ENCODE measurements at places on chromosomes 2 and 18.

DNA sequence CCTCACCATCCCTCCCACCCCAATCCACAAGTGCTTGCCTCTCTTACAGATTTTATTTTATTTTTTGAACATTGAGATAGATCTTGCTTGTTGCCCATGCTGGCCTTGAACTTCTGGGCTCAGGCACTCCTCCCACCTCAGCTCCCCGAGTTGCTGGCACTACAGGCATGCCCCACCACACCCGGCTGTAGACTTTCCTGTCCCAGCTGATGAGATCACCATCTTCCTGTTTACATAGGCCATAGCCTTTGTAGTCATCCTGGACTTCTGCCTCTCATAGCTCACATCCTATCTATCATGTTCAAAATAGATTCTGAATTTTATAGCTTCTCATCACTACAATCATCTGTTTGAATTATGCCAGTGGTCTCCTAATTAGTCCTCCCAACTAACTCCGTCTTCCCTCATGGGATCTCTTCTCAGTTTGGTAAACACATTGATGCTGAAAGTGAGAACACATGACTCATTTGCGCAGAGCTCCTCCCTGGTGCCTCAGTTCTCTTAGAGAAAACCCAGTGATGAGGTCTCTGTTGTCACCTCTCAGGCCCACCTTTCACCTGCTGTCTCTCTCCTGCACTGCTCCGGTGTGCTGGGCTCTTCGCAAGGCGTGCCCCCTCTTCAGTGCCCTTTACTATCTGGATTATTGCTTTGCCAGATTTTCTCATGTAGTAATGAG is 243.0 kb downstream of the ZNF407 start:
- no peak for DNase-seq

GRCh38 chr2:206442833-206443734 is at the start of gene ADAM23:
Gene ADAM23 (plus strand): TSS chr2:206443532. CDS start chr2:206443867, 335 bp downstream.
- DNase-seq, result peak; percentile 39

GRCh38 chr2:84231478-84231877 is 227.6 kb downstream of the SUCLG1 start:
- no peak for DNase-seq

DNA sequence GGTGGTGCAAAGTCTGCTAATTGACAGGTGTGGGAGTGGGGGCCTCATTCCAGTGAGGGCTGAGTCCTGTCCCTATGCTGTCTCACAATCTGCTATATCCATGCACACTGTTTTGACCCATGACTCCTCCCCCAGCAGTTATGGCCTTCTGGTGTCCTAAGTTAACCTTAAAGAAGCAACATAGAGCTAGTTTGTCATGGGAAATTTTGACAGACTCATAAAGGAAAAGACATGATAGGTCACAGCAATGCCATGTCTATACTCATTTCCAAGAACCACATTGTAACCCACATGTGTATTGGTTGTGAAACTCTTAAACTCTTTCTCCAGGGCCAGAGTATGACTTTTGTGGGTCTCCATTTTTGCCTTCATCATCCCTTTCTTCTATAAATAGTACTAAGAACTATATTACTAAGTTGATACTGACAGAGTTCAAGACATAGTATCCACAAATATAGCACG is 78.2 kb upstream of the SLC1A4 start:
- no peak for DNase-seq

GRCh38 chr2:64054161-64054915 is 35.1 kb upstream of the VPS54 start:
- DNase-seq, result no peak

DNA sequence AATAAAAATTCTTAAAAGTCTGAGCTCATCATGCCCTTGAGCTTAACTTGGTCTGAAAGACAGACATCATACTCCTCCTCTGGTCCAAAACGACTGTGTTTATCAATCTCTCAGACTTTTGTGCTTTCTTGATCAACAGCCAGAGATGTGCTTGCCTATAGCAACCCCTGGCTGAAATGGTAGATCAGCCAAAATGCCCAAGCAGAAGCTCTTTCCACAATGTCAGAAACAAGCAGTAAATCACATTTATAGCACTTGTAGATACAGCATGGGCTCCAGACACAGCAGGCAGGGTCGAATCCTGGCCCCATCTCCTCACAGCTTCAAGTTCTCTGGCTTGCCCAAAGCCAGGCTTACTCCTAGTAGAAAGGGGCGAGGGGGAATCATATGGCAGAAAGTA is 110.4 kb upstream of the FOSL2 start:
- DNase-seq, result no peak

GRCh38 chr2:99571533-99571932 is 81.7 kb upstream of the REV1 start:
- no peak for DNase-seq

GRCh38 chr2:222305516-222306392 is 7.0 kb upstream of the PAX3 start:
- DNase-seq, result no peak

GRCh38 chr18:50171406-50171805 is 23.5 kb downstream of the MYO5B start:
- DNase-seq, result no peak

GRCh38 chr18:45793264-45793965 is 32.1 kb upstream of the SIGLEC15 start:
- no peak for DNase-seq

DNA sequence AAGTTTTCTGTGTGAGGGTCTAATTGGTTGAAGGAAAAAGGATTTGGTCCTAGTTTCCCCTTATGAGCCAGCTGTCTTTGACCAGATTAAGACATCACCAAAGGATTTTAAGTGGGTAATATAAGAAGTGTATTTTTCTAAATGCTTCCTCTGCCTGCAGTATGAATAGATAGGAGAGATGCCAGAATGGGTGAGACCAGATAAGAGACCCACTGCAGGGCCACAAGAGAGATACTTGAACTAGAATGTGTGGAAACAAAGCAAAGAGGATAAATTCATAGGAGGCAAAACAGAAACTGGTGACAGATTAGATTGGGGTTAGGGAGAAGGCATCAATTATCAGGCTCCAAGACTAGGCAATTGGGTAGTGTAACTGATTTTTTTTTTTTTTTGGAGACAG is 1.1 kb upstream of the HDHD2 start:
- no peak for DNase-seq

- DNase-seq, result peak; percentile 22
Observed at GRCh38 chr2:64750001-64750816, 96.5 kb upstream of the SERTAD2 start.

DNA sequence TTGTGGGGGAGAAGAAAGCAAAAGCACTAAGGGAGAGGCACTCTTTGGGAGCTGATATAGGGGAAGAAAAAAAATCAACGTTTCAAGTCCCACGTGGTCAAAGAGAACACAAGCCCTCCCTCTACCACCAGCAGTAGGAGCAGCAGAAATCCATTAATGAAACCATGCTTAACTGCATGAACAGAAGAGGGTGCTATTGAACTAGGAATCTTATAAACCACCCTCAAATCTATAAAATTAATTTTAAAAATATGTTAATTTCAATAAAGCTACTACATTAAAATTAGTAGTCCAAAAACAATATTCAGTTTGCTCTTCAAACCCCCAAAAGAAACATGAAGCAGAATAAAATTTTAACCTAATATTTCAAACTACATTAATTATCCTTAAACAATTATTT is 147.8 kb downstream of the TMEM18 start:
- no peak for DNase-seq

DNA sequence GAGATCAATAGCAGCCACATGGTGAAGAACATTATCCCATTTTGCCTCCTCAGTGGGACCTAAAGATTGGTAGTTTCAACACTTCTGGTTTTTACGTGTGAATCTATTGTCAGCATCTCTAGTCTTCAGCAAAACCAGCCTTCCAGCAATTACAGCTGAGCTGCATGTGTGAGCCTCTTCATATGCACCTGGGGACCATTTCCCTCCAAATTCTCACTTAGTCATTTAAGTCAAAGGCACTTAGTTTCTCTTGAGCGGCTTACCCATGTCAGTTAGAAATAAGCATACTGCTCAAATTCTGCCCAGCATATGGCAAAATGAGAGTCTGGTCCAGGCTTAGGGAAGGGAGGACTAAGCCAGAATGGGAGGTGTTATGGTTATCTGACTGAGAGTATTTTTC is 99.7 kb upstream of the NXPH2 start:
- DNase-seq, result no peak

DNA sequence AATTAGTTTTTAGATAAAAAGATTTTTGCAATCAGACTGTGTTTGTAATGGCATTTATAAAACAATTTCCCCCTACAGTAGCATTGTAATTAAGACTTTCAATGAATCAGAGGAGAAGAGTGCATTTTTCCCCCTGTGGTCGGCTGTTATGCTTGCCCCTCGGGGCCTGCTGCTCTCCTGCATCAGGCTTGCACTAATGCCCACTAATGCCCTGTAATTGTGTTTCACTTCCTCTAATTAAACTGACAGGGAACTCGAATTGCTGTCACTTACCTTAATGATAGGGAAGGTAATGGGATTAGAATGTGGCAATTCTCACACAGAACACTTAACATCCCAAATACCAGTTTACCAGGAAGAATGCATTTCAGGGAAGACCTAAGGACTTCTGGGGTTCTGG is 61.2 kb upstream of the LRRTM1 start:
- DNase-seq, result no peak

DNA sequence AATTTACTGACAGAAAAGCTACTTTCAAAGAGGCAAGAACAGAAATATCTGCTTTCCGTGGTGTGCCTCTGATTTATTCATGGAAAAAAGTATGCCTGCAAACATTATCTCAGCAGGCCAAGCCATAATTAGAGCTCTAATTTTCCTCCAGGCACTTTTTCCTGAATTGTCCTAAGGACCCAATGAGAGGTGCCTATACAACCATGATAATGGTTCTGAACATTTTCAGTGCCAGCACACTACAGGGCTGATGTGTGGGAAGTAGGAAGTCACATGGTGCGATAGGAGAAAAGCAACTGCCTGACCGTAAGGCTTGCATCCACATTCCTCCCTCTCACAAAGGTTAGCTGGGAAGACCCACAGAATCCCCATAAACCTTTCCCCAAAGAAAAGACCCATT is 45.9 kb upstream of the EGR4 start:
- no peak for DNase-seq

DNA sequence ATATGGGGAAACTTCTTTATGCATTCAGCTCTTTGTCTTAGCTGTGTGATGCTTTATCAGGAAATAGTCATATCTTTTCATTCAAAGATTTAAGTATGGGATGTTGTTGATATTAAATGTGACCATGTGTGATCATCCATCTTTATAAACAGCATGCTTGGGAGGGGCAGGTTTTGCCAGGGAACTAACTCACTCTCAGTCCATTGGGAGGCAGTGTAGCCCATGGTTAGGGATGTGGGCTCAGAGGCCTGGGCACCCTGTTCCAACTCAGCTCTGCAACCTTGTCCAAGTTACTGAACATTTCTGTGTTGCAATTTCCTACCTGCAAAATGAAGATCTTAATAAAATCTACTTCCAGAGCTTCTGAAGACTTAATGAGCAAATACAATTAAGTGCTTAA is 92.0 kb upstream of the BCL2L11 start:
- no peak for DNase-seq

DNA sequence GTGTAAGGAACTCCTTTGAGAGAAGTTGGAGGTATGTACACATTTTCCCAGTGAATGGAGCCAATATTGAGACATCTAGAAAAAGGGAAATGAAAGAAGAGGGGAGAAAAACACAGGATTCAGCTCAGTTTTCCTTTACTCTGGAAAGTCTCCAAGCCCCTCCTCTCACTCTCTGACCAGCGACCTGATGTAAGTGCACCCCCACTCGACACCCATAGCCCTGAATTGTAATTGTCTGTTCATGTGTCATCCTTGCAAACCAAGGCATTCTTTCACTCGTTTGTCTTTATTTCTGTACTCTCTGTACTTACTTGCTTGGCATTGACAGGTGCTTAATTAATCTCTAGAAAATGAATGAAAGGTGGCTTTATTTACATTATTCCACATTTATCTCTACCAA is 55.7 kb upstream of the CTAGE1 start:
- DNase-seq, result no peak

DNA sequence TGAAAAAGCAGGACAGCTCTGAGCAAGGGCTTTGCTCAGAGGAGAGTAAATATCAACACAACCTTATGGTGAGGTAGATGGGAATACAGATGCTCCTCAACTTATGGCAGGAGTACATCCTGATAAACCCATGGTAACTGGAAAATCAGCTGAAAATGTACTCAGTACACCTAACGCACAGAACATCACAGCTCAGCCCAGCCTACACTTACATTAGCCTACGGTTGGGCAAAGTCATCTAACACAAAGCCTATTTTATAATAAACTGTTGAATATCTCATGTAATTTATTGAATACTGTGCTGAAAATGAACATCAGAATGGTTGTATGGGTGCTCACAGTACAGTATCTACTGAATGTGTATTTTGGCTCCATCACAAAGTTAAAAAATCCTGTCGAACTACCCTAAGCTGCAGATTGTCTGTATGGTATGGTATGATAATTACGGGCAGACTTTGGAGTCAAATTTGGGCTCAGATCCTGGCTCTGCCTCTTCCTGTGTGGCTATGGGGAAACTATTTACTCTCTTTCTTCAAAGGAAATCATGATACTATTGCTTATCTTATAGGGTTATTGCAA is 120.3 kb upstream of the LYPD1 start:
- DNase-seq, result no peak

GRCh38 chr2:101388232-101388631 is 929 bp upstream of the CREG2 start:
- no peak for DNase-seq

DNA sequence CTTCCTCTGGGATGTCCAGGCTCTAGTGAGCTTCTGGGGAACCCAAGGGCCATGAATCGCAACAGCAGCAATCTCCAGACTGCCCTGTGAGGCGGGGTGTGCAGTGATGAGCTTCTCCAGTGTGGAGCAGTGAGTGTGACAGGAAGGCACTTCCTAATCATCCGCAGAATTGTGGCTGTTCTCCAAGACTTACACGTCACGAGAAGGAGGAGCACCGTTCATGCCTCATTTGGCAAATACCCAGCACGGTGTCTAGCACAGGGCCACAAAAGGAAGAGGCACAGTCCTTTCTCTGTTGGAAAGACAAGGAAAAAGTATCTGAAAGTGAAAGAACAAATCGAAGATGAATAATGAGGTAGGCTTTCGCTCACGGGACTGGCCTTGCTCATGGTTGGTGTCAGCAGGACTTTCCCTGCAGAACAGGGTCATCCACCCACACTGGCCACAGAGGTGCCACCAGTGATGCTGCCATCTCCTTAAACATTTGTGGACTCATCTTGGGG is 125.1 kb upstream of the HAAO start:
- DNase-seq, result no peak

DNA sequence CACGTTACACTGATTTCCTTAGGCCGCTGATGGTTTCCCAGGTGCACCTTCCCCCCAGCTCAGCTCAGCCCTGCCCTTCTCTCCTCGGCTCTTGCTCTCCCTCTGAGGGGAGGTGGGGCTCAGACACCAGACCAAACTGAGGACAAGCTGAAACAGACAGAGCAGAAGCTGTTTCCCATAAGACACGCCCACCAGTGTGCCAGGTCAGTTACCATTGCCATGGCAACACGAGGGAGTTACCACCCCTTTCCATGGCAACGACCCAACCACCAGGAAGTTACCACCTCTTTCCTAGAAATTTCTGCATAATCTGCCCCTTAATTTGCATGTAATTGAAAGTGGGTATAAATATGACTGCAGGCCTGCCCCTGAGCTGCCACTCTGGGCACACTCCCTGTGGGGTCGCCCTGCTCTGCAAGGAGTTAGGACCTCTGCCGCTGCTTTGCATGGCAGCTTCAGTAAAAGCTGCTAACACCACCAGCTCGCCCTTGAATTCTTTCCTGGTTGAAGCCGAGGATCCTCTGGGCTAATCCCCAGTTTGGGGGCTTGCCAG is 120.9 kb upstream of the SMIM21 start:
- DNase-seq, result no peak
